ENCODE measurements at places on chromosomes 2 and 18.

DNA sequence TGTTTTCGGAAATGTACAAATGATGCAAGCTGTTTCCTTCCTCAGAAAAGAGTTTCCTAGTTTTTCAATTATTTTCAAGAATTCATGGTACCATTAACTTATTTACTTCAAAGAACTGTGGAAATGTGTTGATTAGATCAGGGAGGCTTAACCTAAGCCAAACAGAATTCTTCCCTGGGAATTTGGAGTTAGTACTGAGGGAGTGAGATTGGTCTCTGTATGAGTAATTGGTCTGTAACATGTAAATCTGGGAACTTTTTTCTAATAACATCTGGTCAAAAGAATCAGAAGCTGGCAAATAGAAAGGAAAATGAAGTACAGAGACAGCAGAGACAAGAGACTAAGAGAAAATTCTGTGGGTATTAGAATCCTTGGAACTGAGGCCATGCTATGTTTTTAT, 145.8 kb downstream of the BABAM2 start:
- no peak for DNase-seq

GRCh38 chr2:159605441-159606178, 10.7 kb downstream of the BAZ2B start:
- DNase-seq = no peak

DNA sequence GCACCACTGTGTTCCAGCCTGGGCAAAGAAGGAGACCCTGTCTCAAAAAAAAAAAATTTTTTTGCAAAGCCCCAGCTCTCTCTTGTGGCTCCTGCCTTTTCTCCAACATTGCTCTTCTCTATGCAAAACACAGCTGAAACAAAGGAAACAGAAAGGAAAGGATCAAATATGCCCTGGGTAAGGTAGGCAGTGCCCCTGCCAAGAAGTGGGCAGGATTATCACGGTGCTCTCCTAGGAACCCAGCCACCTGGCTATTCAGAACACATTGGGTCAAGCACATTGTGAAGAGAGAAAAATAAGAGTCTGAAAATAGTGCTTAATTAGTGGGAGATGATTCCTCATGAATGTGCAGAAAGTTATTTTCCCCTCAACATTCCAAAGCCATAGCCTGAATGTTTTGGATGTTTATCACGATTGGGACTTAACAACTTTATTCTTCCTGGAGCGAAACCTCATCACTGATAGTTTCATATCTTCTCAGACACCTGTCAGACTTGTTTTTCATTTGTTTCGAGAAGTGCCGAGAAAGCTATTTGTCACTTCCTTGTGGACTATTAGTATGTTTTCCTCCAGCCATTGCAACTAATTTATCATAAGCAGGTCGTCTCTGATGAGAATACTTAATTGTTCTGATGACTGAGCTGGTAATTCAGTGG, 42.7 kb upstream of the RPL31 start:
- DNase-seq = no peak

DNA sequence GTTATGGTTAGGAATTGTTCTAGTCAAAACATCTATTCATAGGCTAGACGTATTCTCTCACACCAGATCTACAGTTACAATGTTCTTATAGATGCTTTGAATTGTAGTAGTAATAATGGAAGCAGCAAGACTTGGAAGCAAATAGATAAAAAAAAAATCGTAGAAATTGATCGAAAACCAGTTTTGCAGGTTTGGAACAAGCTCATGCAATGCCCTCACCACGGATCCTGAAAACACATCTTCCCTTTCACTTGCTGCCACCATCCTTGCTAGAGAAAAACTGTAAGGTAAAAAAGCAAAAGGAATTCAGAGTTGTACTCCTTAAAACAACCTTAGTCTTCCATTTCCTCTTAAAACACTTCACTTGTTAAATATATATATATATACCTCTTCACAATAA, 4.4 kb downstream of the SULT1C4 start:
- no peak for DNase-seq

- DNase-seq = no peak
These were observed 2.1 kb upstream of the SCG2 start for GRCh38 chr2:223604231-223604630.

- no peak for DNase-seq
These were observed 215.7 kb downstream of the MREG start for GRCh38 chr2:215797676-215798075.

- DNase-seq = no peak
These were observed 216.8 kb downstream of the UBE2E3 start for GRCh38 chr2:181197140-181197760.

- DNase-seq = no peak
These were observed 40.9 kb downstream of the SCN9A start for GRCh38 chr2:166334805-166335204.

- no peak for DNase-seq
These were observed 50.7 kb upstream of the HAAO start for GRCh38 chr2:42843131-42843530.

- no peak for DNase-seq
These were observed at the start of gene GPR75 for GRCh38 chr2:53859206-53860181. GPR75 (minus strand) TSS chr2:53859967; CDS start chr2:53854756, 5,211 bp downstream.

- no peak for DNase-seq
These were observed 216.0 kb upstream of the HAAO start for GRCh38 chr2:43008388-43008787.

DNA sequence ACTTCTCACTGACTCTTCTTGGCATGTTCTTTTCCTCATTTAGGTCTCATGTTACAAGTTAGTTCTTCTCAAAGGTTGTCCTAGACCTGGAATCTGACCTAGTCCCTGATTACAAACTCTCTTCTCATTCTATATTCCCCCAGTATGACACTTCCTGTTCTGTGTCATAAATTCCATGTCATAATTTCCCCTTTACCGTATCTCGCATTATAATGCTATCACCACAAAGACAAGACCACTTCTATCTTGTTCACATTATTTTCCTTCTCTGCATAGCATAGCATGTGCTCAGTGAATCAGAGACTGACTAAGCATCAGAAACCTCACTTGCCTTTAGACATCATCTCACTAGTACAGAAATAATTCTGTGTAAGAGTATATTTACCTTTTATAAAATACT, 63.6 kb upstream of the CAVIN2 start:
- DNase-seq = peak; percentile 46

GRCh38 chr2:217523286-217523685, 479.5 kb downstream of the TNS1 start:
- DNase-seq = no peak

GRCh38 chr2:119064567-119064966, 94.0 kb downstream of the C1QL2 start:
- no peak for DNase-seq

DNA sequence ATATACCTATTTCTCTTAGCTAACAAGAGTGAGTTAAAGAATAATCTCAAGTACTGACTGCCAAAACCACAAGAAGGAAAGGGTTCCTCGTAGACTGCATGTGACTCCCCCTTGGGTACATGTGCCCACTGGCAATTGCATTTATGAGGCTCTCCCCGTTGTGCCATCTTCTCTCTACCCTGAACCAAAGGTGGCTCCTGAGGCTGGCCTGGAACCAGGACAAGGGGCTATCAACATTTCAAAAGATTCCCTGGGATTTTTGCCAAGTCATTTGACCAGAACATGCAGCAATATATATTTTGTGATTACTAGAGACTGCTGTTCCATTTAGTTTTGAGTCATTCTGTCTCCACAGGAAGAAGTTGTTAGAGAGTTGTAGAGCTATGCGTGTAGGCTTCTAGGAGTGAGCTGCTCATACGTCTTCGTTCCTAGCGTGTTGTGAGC, 45.8 kb downstream of the LAMA3 start:
- DNase-seq = no peak

DNA sequence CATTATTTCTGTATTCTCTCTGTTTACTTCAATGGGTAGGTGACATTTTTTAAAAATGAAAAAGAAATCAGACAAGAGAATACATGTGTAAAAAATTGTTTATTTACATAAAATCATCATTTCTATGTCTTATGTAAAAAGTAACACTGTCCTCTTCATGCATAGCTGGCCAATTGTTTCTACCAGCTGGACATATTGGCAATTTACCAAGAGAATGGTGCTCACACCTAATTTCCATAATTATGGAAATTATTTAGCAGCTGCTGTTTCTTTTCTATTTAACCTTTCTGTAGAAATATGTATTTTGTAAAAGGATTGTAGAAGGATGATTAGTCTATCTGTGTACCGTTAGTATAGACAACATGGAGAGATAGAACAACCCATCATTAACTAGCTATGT, 791.9 kb downstream of the TRIB2 start:
- DNase-seq = no peak

GRCh38 chr18:75338631-75339030, 88.9 kb downstream of the SMIM21 start:
- no peak for DNase-seq

GRCh38 chr2:68878753-68879152, 7.6 kb upstream of the BMP10 start:
- DNase-seq = no peak

DNA sequence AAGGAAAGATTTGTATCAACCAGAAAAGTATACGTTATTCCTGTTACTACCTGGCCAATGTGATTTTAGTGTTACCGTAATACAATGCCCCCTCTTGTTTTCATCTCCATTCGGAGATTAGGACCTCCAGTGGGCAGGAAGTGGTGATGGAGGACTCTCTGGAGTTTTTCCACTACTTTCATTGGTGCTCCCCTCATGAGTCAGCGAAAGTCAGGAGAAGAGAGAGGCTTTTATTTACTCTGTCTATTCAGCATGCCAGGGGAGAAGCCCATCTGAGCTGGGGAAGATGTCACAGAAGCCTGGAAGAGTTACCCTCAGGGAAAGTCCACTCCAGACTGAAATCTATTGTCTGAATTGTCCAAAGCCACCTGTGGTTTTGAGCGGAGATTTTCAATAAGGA, 88.2 kb upstream of the THUMPD2 start:
- DNase-seq = no peak

GRCh38 chr2:58376592-58376991, 135.5 kb upstream of the FANCL start:
- DNase-seq = peak; percentile 4

DNA sequence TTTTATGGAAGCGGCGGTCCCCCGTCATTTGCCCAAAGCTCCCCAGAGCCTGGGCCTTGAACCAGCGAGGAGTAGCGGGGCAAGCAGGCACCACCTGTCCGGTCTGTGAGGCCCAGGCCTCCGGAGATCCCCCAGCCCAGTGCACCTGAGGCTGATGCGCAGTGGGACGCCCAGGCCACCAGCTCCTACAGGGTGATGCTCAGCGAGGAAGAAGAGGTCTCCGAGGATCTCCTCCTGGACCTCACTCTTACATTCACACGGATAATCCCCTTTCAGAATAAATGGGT, 220.2 kb downstream of the NDUFA10 start:
- DNase-seq = no peak

DNA sequence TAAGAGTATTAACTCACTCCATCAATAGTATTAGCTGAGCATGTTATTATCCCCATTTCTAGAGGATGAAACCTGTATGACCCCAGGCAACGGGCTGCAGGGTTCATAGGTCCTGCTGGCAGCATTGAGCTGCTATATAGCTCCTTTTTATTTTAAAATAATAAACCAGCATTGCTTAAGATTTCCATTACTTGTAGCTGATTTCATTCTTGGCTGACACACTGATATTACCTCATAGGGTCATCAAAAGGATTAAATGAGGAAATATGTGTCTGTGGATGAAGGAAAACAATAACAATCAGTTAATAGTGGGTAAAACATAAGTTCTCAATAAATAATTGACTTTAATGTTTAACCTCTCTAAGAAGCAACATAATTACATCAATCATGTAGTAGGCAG, 48.3 kb upstream of the NRP2 start:
- DNase-seq = no peak

GRCh38 chr2:64737547-64737946, 83.8 kb upstream of the SERTAD2 start:
- DNase-seq = no peak

GRCh38 chr2:51734115-51734514, 702.2 kb upstream of the NRXN1 start:
- no peak for DNase-seq

GRCh38 chr2:56531668-56532420, 348.1 kb downstream of the CCDC85A start:
- DNase-seq = no peak

GRCh38 chr18:6370886-6371635, 43.6 kb downstream of the L3MBTL4 start:
- no peak for DNase-seq

DNA sequence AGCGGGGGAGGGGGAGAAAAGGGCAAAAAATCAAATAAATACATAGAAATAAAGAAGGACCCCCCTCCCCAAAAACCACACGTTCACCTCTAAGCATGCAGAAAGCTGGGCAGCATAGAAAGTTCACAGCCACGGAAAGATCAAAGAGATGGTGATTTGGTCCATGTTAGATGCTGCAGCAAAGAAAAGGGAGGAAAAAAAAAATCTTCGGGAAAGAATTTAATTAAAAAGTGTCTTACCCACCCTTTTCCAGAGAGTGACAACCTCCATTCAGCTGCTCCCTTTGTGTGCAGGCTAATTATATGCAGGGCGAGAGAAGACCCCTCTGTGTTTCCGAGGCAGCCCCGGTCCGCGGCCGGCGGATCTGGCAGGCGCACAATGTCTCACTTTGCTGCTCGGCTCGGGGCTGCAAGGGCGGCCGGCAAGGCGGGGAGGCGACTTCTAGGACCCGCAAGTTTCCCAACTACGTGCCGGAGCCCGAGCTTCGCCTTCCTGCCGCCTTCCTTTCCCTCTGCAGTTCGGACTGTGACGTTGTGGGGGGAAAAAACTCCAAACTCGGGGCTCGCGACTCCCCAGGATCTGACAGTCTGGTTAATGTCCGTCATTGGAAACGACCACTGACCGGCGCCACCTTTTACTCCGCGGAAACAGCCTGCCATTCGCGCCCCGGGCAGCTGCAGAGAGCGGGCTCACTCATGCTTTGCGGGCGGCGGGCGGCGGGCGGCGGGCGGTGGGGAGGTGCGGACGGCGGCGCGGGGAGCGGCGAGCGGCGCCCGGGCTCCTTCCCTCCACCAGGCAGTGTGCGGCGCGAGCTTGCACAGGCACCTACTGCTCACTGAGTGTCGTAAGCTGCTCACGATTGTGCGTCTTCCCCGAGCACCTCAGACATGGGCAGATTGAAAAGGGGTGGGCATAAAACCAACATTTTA, at the start of gene LRRTM1:
LRRTM1 (minus strand) TSS at position 844 of the 929 bp plus-strand sequence. CDS start 933 bp downstream, outside the sequence.
- no peak for DNase-seq

GRCh38 chr18:48673456-48673852, 134.6 kb downstream of the CTIF start:
- no peak for DNase-seq

Data from H54 (cell line).